ENCODE measurements at places on chromosomes 6 and 20.

DNA sequence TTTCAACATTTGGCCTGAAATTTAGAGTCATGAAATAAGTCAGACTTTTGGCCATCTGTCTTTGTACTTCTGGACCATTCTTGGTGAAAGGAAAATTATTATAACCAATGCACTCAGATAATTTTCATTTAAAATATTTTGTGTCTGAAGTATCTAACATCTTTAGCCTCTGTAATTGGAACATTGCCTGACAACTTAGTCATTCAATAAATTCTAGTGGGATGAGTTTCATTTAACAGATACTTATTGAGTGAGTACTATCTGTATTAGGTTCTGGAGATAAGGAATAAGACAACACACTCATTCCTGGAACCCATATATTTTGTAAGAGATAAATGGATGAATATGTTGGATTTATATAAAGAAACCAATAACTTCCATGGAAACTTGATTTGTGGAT lies 536.0 kb downstream of the BCKDHB start:
- no peak for DNase-seq

- DNase-seq = no peak
Measured at GRCh38 chr6:31892821-31893220, 4.7 kb downstream of the EHMT2 start.

DNA sequence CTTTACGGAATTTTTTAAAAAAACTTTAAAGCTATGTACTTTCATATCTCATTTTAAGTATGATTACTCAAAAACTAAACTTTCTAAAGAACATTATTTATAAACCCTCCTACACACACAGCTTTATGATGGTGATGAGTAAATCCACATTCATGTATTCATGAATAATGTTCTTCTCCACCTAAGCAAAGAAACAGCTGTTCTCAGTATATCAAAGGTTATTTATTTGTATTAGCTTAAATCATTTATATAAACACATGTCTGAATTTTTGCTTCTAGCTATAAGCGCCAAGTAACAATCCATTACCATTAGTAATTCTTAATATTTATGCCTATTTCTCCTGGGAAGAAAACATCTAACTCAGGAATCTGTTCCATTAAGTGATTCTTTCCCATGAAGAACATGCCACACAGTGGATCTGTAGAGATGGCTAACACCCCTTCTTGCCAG lies 63.3 kb downstream of the SMLR1 start:
- DNase-seq = no peak

DNA sequence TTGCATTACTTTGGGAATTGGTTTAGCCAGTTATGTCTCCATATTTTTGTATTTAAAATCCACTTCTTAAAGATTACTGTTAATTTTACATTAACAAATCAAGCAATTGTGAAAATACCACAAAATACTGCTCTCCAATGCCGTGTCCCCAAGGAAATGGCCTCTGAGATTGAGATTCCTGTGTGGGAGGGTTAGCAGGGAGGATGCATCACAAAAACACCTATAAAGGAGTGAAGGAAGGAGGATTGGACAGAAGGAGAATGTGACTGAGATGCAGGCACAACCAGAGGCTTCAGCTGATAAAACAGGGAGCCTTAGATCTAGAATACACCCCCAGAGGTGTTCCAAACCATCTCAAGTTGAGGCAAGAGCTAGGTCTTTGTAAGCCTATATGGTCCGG lies 34.2 kb upstream of the NKAIN2 start:
- DNase-seq = no peak

DNA sequence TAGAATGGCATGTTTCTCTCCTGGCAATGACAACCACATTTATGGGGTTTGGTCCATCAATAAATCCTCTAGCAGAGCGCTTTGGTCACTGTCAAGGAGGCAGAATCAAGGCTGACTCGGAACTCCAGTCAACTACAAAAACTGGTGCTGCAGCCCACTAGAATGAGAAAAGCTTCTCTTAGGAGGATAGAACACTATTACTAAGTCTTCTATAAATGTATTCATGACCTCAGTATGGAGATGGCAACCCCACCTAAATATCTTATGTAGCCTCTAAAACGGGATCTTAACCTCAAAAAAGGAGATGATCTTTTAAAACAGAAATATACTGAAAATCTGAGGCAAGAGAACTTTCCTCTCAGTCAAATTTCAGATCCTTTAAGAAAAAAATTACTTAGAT lies 68.5 kb downstream of the RALGAPA2 start:
- no peak for DNase-seq

GRCh38 chr6:3878048-3878666 lies 29.0 kb downstream of the FAM50B start:
- no peak for DNase-seq

DNA sequence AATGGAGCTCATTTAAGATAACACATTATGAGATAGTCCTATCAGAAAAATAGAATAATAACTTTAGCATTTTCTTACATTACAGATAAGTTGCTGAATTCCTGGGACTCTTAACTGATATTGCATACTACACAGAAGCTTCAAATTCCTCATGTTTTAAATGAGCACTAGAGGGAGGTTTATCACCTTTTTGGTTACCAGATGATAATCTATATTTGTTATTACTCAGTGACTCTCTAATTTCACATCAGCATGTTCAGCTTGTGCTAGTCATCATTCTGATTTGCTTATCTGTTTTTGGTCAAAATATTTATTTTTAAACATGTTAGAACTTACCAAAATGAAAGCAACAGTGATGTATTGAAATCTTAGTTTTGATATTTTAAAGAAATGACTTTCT lies 20.5 kb upstream of the GJA10 start:
- DNase-seq = peak; percentile 30

DNA sequence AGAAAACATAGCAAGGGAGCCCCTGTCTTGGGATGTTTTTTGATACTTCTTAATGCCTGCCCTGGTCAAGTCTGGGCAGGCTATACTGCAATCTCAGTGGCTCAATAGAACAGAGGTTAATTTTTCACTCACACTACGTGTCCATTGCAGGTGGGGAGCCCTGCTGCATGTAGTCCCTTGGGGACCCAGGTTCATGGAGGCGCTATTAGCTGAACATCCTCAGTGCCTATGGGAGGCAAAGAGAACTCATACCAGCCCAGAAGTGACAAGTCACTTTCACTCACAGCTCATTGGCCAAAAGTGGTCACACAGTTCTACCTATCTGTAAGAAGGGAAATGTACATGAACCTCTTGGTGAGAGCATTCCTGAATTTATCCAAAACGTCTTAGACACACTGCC lies 23.2 kb downstream of the CGA start:
- DNase-seq = no peak

Measured in hematopoietic multipotent progenitor cell treated with erythropoietin and hydrocortisone succinate and interleukin-3 and kit ligand, for 17 days (in vitro differentiated cells).